ENCODE measurements at places on chromosomes 5 and 9.

GRCh38 chr9:18487611-18488010 is 13.7 kb downstream of the ADAMTSL1 start:
- no peak for DNase-seq

DNA sequence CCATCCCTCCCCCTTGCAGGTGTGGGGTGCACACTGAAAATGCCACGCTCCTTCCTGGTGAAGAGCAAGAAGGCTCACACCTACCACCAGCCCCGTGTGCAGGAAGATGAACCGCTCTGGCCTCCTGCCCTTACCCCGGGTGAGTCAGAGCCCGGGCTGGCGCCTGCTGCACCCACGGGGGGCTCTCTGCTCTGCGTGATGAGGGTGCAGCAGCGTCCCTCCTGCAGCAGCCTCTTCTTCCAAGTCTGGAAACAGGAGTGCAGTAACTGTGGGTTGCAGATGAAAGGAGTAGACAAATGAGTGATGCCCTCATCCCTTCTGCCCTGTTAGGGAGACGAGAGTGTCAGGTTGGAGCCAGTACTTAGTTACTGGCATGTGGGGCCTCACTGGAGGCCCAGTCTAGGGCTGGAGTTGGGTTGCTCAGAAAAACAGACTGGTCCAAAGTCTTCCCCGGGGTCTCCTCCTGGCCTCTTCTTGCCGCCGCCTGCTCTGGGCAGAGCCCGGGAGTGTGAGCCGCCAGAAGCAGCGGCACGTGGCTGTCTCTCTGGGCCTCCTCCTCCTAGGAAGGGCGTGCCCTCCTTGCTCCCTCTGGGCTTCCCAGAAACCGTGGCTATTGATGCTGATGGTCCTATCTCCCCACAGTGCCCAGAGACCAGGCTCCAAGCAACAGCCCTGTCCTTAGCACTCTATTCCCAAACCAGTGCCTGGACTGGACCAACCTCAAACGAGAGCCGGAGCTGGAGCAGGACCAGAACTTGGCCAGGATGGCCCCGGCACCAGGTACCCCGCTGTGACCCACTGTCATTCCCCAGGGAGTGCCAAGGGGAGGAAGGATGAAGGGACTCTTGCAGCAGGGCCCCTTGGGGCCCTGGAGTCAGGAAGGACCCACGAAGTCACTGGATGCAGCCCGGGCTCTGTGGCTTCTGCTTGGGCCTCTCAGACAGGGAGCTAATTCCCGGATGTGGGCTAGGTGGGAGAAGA is 8.4 kb downstream of the GFI1B start:
- no peak for DNase-seq

DNA sequence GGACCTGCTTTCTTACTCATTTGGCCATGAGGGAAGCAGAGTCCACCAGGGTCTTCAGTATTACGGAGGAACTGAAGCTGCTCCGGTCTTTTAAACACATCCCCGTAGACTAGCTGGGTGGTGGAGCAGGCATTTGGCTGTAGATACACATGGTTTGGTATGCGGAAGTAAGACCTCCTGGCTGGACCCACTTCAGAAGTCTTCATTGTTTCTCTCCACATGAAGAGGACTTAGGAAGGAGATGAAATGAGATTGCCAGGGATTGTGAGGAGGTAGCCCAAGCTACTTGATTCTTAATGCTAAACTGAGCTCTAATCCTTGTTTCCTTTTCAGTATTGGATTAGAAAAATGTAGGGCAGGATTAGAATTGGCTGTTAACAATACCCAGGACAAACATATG is 32.9 kb downstream of the STXBP1 start:
- no peak for DNase-seq

GRCh38 chr9:19988281-19988680 is 199.4 kb upstream of the SLC24A2 start:
- no peak for DNase-seq

- no peak for DNase-seq
Measured at GRCh38 chr5:171437286-171437821, 17.9 kb downstream of the FGF18 start.

DNA sequence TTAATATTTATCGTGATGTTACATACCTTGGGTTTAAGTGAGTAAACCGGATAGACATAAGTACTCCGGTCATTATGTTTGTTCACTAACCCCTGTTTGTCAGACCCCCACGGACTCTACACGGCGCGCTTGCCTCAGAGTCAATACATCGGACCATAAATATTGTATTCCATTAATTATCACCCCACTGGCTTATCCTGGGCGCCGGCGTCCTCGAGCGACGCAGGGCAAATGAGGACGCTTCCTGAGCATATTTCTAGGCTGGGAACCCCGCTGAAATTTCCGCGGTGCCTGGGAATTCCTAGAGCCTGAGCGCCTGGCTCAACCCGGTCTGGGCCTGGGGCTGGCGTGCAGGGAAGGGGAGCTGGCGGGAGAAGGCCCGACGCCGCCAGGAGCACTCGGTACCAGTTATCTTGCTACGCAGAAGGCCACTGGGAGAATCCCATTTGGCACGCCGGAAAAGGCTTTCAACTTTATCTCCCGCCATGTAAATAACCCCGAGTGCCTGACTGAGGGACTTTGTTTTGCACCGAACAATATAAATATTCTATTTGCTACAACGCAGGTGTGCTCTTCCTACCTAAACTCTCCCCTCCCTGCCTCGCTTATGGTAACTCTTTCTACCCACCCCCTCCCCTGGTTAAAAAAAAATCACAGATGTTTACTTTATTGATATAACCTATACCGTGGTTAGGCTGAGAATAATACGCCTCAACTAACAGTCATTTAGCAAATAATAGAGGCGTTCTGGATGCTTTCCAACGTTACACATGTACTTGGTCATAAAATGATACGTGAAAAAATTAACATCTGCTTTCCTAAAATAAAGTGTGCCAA is 19.4 kb downstream of the NR2F1 start:
- no peak for DNase-seq

DNA sequence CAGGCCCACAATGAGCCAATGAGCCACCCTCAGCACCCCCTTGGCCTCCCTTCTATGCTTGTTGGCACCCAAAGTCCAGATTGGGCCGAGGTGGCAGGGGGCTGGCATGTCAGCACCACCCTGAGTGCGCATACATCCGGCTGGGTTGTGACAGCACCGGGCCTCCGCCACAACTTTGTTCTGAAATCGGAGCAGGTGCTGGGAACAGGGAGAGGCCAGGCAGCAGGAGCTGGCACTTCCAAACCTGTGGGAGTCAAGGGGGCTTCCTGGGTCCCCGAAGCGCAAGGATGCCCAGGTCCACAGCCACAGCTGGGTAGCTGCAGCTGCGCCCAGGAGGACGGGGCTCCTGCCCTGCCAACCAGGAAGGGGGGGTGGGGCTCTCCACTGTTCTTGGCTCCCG is 1911.9 kb upstream of the WWC1 start:
- DNase-seq = no peak

- DNase-seq = no peak
Measured at GRCh38 chr9:125989090-125989501, 241.9 kb downstream of the PBX3 start.

GRCh38 chr5:55570026-55570425 is 35.3 kb upstream of the PLPP1 start:
- peak; percentile 31 for DNase-seq

DNA sequence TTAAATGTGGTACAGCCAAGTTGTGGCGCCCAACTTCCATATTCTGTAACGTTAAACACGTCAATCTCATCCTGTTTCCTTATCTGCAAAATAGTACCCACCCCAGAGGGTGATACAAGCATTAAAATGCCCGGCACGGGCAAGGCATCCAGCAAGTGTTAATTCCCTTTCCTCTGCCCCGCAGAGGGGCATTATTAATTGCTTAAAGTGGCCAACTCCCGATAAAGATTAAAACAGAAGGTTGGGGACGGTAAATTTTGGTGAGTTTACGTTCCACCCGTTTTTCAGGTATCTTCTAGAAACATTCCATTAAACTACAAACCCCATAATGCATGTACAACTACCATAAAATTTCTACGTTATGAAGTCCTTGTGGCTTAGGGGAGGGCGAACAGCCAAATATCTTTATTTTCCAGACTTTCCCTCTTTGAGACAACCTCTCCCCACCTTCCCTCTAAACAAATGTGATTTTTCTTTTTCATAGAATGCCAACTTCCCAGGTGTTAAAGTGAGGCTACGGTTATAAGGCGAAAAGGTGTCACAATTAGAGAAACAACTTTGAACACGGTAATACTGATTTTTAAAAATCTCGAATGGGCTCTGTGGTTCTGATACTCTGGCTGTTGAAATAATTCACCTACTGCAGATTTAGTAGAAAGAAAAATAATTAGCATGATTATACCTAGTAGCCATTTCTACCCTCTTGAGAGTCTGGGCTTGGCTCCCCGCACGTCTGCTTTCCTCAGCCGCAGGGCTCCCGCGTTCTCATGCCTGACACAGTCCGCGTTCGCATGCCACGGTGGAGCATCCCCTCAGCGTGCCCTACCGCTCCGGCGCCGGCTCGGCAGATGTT is 1.2 kb upstream of the GPBP1 start:
- DNase-seq = peak; percentile 41

DNA sequence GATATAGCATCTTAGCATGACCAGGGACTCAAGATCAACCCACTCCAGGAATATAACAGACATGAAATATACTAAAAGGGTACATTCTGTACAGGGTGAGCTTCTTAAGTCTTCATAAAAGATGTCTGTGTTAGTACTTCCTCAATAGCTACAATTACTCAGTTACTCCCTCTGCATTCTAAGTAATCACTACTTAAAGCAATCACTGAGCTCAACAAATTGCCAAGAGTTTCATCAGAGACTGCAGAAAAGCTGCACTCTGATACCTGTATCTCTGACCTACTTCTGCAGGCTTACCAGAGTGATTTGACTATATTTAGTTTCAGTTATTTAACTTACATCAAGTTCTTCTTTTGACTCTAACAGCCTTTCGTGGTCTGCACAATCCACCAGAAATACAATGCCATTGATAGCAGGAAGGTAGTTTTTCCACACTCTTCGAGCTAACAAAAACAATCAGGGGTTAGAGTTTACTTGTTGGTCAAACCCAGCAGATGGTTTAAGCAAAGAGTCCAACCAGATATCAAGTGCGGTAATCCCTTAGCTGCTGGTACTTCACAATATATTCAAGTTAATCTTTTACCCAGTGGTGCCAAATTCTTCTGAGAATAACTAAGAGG is 23.3 kb downstream of the SAR1B start:
- no peak for DNase-seq

Measured in fibroblast of pulmonary artery (primary cell).